ENCODE measurements at places on chromosomes 1 and 21.

GRCh38 chr1:7284839-7285435 is 486.2 kb upstream of the VAMP3 start:
- no peak for DNase-seq

DNA sequence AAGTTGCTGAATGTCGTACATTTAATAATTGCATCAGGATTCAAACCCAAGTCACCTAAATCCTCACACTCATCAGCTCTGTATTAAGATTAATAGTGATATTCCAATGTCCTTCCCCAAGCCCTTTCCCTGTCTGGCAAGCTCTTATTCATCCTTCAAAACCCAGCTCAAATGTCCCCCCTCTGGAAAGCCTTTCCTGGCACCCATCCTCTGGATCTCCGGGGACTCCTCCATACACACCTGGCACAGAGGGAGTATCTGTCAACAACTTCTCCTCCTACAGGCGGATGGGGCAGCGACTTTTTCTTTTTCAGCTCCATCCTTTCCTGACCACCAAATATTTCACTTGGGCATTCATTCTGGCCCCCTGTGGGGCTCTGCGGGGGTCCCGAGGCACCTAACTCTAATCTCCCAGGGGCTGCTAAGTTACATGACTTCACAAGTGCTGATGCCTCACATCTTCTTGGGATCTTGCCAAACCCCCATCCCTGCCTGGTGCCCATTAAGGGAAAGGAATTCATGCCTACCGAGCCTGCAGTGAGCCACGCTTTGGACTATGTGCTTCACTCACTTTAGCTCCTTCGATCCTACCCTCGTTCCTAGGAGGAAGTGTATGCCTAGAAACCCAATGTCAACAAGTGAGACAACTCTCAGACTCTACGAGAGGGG is 15.2 kb downstream of the TINAGL1 start:
- DNase-seq = no peak

GRCh38 chr1:121414905-121415304 is 230.1 kb downstream of the SRGAP2C start:
- DNase-seq = no peak

- no peak for DNase-seq
Observed at GRCh38 chr1:169680377-169681019, 30.9 kb downstream of the SELL start.
